ENCODE measurements at places on chromosomes 3 and 15. TPM values are rescaled to one million over a fixed set of nuclear protein-coding genes. Genes with fewer than 3 reads are reported as not detected.

ADAMTS17 gene
- 4.5 TPM for total RNA-seq

CASR gene
- total RNA-seq, result not detected

CEP152 gene
- 8.3 TPM for total RNA-seq

FOXB1 gene
- not detected for total RNA-seq

HCLS1 gene
- total RNA-seq, result 46.7 TPM

HRG gene
- not detected for total RNA-seq

PLA2G4E gene
- 8.7 TPM for total RNA-seq

IGF2BP2 gene
- 3.9 TPM for total RNA-seq

RTP3 gene
- not detected for total RNA-seq

FEZF2 gene
- not detected for total RNA-seq

PPARG gene
- 11.3 TPM for total RNA-seq

ZNF717 gene
- 9.3 TPM for total RNA-seq

GOLGA6L7 gene
- not detected for total RNA-seq

OIP5 gene
- total RNA-seq, result 16.3 TPM

CEMIP gene
- total RNA-seq, result 6.2 TPM

NEK10 gene
- 0.29 TPM for total RNA-seq

ARL6 gene
- total RNA-seq, result 4.3 TPM

PEX5L gene
- not detected for total RNA-seq

IL17RB gene
- total RNA-seq, result 0.66 TPM

STARD9 gene
- 2.7 TPM for total RNA-seq

SYNM gene
- 33.9 TPM for total RNA-seq

CCDC39 gene
- total RNA-seq, result not detected

SOX2 gene
- total RNA-seq, result 54.8 TPM

FSD2 gene
- total RNA-seq, result not detected

IL17RE gene
- total RNA-seq, result 7.5 TPM
